ENCODE measurements at places on chromosomes 13 and 19.

- DNase-seq, result no peak
These were observed 29.7 kb downstream of the GTF2F2 start for GRCh38 chr13:45149964-45150363.

DNA sequence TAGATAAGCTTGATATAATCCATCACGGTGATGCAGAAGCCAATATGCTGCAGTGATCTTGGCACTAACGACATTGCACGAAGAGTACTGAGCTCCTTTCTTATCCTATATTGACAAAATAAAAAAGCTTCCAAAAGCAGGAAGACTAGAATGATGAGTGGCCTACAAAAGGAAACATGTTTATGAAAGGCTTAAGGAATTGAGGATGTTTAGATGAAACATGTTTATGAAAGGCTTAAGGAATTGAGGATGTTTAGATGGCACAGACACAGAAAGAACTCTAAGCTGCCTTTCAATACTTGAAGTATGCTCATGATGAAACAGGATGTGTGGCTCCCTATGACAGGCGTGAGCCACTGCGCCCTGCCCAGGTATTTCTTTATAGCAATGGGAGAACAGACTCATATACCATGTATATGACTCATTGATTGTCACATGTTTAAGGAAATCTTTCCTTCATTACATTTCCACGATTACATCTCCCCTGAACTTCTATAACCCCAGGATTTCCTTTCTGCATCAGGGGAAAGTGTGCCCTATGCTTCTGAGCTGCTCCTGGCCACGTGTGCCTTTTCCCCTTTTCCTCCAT is 690.8 kb upstream of the ARGLU1 start:
- no peak for DNase-seq

DNA sequence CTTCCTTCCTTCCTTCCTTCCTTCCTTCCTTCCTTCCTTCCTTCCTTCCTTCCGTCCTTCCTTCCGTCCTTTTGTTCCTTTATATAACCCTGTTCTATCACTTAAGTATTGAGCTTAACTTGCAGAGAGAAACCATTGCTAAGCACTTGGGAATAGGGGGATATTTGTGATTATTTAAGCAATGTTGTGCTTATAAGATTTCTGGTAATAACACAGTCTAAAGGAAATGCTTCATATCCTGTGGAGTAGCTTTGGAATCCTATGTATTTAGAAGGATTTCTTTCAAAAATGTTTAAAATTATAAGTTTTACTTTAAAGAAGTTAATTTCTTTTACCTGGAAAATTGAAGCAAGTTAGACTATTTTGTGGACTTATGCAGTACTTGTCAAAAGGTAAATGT is 209.8 kb downstream of the PCCA start:
- no peak for DNase-seq

GRCh38 chr13:88014527-88014926 is 343.4 kb downstream of the SLITRK5 start:
- DNase-seq, result no peak

DNA sequence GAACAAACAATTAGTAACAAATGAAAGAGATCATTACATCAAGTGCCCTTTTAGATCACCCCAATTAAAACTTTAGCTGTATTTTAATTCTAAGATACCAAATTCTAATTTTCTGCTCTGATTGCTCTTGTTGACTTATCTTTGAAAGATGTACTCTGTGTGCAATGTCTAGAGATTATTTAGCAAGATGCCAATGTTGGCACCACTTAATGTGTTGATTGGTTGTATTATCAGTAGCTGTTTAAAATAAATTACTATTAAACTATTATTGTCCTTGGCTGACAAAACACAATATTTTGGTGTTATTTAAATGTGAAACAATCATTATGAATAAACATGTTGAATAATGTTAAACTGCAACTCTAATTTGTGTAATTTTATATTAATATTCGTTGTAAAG is 386.0 kb downstream of the DACH1 start:
- no peak for DNase-seq

GRCh38 chr13:31116224-31116623 is 45.5 kb downstream of the HSPH1 start:
- no peak for DNase-seq

- no peak for DNase-seq
These were observed 126.1 kb downstream of the CRYL1 start for GRCh38 chr13:20399515-20399914.

DNA sequence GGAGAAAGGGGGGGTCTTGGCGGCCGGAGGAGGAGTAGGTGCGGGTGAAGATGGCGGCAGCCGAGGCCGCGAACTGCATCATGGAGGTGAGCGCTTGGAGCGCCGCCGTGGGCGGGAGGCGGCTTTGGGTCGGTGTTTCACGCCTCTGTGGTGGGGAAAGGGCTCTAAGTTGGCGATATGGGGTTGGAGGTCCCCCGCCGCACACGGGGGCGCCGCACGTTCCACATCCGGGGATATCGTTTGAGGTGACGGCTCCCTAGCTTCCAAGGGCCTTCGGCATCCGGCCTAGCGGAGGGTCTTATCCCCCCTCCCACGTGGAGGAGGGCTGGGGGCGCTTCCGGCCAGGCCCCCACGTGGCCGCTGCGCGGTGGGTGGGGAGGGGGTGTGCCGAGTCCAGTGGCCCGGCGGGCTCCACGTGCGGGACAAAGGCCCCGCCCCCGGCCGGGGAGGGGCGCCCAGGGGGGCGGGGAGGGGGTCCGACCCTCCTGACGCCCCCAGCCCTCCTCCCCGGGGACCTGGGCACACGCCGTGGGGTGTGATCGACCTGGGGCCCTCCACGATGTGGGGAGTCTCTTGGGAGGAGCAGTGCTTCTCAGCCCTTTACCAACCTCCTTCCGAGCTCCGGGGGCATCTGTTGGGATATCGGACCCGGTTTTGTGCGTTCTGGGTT is at the start of gene PRMT1:
PRMT1 (plus strand) TSS at position 41 of the 670 bp plus-strand sequence; CDS start at position 51, 10 bp downstream.
- DNase-seq, result peak; percentile 53

DNA sequence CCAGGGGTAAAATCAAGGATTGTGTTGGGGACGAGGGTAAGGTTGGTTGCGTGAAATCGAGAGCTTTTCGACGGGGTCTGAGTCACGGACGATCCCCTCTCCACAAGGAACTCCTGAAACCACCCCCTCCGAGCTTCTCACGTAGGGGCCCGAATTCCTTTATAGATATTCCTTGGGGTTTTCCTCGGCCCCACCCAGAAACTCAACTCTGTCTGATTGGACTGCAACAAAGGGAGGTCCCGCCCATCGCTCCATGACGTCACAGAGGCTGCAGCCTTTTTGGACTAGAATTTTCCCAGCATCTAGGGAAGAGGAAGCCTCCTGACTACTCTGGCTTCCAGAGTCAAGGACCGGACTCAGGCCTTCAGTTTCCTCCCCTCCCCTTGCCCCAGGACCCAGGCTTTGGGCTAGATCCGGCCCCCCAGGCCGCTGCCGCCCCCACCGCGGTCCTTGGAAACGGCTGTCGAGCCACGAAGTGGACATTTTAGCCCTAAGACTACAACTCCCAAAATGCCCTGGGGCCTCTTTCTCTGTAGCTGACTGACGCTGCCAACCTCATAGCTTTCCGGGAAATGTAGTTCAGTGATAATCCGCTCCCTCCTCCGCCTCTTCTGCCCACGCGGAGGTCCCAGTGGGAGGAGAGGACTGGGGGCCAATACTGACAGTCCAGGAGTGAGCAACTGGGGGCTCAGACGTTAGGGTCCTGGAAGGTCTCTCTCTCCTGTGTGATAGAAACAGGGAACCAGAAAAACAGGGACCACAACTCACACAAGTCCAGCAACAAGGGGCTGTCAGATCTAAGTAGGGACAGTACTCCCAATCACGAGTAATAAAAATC is at the start of gene IZUMO1:
IZUMO1 (minus strand) TSS at position 172 of the 838 bp plus-strand sequence. CDS start 1,050 bp downstream, outside the sequence.
- DNase-seq, result peak; percentile 33

- no peak for DNase-seq
These were observed 60.5 kb upstream of the MEDAG start for GRCh38 chr13:30845297-30846214.

DNA sequence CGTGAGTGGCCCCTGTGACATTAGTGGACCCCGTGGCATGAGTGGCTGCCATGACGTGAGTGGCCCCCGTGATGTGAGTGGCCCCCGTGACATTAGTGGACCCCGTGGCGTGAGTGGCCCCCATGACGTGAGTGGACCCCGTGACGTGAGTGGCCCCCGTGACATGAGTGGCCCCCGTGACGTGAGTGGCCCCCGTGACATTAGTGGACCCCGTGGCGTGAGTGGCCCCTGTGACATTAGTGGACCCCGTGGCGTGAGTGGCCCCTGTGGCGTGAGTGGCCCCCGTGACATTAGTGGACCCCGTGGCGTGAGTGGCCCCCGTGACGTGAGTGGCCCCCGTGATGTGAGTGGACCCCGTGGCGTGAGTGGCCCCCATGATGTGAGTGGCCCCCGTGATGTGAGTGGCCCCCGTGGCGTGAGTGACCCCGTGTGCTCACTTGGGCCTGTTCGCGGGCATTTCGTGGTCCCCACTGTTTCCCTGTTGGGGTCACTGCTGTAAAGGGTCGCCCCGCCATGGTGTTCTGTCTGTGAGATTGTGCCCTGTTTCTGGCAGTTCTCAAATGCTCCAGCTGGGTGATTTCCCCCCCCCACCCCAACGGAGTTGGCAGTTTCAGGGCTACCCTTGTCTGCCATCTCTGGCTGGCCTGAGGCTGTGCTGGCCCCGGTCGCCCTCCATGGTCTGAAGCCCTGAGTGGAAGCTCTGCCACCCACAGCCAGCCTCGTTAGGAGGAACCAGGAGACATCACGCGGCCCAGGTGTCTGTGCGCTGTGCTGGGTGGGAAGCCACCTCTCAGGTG is 64.2 kb downstream of the MCF2L start:
- no peak for DNase-seq

GRCh38 chr13:113074401-113074800 is 31.2 kb upstream of the F7 start:
- DNase-seq, result no peak

DNA sequence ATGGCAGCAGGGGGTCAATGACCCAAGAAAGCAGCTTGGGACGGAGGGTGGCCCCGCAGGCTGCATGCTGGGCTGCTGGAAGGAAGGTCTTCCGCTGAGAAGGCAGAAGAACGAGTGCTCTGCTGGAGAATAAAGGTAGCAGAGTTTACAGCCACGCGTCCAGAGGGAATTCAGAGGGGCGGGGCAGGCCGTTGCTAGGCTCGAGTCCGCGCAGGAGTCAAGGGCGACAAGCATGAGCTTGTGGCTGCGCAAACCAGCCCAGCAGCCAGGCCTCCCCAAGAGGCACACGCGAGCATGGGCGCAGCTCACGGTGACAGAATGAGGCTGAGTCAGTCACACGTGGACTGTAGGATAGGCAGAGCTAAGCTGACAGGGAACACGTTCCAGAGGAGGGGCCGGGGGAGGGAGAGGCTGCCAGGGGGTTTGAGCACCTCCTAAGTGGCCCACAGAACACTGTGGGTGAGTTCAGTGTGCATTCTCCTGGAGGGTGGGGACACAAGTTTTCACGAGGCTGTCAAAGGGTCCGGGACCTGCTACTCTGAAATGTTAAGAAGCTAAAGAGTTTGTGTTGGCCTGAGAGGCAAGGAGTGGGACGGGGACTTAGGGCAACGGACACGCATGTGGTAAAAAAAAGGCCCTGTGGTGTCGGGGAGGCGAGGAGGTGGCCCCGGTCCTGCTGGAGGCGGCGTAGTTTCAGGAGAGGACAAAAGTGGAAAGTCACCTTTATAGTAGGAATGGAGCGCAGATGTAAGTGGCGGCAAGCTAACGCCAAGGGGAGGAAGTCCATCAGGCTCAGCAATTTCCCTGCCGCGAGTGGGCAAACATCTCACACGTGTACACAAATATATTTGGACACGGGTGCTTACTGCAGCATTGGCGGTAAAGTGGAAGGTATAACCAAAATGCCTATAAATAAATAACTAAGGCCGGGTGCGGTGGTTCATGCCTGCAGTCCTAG is 17.7 kb downstream of the RFX2 start:
- DNase-seq, result no peak

- DNase-seq, result no peak
These were observed 7.9 kb downstream of the DBP start for GRCh38 chr19:48629297-48629598.

DNA sequence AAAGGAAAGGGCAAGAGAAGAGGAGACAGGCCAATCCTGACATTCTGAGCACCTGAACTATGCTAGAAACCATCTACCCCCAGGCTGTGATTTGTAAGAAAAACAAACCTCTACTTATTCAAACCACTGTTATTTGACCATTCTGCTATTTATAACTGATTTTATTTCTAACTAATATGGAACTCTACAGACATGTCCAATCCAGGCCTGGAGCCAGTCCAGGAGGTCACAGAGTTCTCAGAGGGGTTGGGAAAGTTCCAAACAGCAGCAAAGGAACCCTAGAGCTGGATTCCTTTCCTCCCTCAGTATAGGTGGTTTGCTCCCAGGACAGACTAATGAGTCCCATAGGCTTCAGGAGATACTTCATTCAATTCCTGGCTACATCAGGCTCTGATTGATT is 24.2 kb downstream of the SIAH3 start:
- no peak for DNase-seq

- DNase-seq, result no peak
These were observed 161.2 kb downstream of the IRS2 start for GRCh38 chr13:109625156-109625555.

DNA sequence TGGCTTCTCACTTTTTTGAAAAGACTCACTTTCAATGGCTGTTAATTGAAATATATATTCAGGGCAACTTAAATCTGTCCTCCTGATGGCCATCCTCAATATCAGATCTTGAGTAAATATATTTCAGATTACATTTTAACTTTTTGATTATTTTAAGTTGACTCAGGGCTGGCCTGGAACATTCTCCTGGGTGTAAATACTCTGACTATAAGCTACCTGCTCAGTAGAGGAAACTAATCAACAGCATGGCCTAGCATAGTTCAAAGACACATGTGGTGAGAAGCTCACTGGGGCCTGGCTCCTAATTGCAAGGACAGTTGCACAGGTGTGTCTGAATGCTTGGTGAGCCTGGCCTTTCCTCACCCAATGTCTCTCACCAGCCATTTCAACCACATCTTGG is 5.5 kb upstream of the ZNF726 start:
- DNase-seq, result no peak

DNA sequence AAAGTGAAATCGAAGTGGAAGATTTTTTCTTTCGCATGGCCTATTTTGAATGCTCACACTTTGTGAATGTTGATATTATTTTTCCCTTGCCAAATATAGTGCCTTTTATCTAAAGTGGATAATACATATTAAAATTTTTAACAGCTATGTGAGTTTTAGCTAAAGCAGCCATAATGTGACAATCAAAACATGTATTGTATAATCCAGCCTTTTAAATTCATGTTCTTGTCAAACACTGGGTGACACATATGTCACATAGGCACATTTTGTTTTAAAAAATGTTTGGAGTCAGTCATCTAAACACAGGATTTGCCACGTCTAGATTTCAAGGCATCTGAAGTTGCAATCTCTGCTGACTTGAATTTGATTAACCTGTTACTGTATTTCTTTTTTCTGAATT is 1256.6 kb downstream of the SLITRK1 start:
- no peak for DNase-seq

GRCh38 chr13:95713651-95714050 is 36.7 kb downstream of the DNAJC3 start:
- no peak for DNase-seq

- no peak for DNase-seq
These were observed 21.1 kb downstream of the PROSER1 start for GRCh38 chr13:39016787-39017186.

DNA sequence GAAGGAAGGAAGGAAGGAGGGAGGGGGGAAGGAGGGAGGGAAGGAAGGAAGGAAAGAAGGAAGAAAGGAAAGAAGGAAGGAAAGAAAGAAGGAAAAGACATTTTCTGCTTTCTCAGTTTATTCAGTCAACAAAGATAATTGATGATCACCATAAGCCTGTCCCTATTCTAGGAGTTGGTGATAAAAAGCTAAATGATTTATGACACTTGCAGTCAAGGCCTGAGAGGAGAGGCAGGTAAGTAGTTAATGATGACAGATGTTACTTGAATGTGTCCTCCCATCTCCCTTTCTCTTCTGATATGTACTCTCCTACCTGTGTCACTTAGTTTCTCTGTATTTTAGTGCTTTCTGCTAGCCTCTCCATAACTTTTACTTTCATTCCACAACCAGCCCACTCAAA is 141.3 kb downstream of the SLITRK6 start:
- no peak for DNase-seq

Measured in stimulated activated CD4-positive, alpha-beta T cell treated with anti-CD3 and anti-CD28 coated beads, Interleukin-4, amount 100 ng/mL, for 4 hours (primary cell).